Activated CD4-positive, alpha-beta memory T cell treated with anti-CD3 and anti-CD28 coated beads for 36 hours (primary cell): ENCODE measurements at places on chromosomes 13 and 19. TPM values are rescaled to one million over a fixed set of nuclear protein-coding genes. Genes with fewer than 3 reads are reported as not detected.

The LRRC63 gene
- total RNA-seq: 0.45 TPM

The GNG8 gene
- 9.5 TPM for total RNA-seq

The SIGLEC8 gene
- not detected for total RNA-seq

The ATP8B3 gene
- 10.0 TPM for total RNA-seq

The MEF2B gene
- total RNA-seq: 4.3 TPM

The ZNF77 gene
- total RNA-seq: 4.3 TPM

The KIR2DL3 gene
- not detected for total RNA-seq

The MPND gene
- 22.6 TPM for total RNA-seq

The FGF22 gene
- total RNA-seq: 0.14 TPM

The FPR3 gene
- total RNA-seq: not detected
